Memory B cell (primary cell): ENCODE measurements at places on chromosomes 16 and 17.

DNA sequence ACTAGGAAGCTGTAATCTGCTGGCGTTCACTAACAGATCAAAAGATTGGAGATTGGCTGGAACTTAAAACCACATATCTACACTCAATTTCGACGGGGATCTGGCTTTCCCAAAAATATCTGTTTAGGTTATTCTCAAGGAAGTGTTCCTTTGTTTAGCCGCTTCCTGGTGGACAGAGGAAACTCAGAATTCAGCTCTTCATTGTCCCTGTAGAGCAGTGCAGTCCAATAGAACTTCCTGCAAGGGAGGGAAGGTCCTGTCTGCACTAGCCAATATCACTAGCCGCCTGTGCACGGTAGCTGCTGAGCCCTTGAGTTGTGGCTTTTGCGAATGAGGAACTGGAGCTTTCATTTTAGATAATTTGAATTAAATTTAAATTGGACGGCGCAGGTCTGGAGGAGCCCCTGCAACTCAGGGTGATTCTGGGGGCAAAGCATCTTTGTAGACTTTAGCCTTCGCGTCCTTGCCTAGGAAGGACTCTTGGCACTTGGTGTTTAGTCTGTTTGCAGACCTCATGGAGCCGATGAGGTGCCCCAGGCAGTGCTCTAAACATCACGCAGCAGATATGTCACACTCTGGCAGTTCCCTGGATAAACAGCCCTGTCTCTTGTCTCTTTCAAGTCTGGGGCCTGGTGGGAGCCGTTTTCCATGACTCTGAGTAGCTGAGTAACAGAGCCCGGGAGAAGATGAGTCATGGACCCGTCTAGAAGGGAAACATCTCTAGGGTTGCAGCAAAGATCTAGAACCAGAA is 122.2 kb downstream of the CCDC182 start:
- H3K4me3 ChIP-seq, result peak overlapping the region; percentile 77
- peaks cover 40% of the 10 kb centered on the region for H3K4me1 ChIP-seq
- H3K27me3 ChIP-seq, result no peaks in the 10 kb centered on the region
- peak overlapping the region; percentile 92 for H3K27ac ChIP-seq
- DNase-seq, result no peak

- DNase-seq, result no peak
- peaks cover 14% of the 10 kb centered on the region for H3K27me3 ChIP-seq
- no peaks in the 10 kb centered on the region for H3K4me1 ChIP-seq
- H3K27ac ChIP-seq, result no peak overlapping the region
Measured at GRCh38 chr16:55479430-55480140, 587 bp downstream of the MMP2 start.

DNA sequence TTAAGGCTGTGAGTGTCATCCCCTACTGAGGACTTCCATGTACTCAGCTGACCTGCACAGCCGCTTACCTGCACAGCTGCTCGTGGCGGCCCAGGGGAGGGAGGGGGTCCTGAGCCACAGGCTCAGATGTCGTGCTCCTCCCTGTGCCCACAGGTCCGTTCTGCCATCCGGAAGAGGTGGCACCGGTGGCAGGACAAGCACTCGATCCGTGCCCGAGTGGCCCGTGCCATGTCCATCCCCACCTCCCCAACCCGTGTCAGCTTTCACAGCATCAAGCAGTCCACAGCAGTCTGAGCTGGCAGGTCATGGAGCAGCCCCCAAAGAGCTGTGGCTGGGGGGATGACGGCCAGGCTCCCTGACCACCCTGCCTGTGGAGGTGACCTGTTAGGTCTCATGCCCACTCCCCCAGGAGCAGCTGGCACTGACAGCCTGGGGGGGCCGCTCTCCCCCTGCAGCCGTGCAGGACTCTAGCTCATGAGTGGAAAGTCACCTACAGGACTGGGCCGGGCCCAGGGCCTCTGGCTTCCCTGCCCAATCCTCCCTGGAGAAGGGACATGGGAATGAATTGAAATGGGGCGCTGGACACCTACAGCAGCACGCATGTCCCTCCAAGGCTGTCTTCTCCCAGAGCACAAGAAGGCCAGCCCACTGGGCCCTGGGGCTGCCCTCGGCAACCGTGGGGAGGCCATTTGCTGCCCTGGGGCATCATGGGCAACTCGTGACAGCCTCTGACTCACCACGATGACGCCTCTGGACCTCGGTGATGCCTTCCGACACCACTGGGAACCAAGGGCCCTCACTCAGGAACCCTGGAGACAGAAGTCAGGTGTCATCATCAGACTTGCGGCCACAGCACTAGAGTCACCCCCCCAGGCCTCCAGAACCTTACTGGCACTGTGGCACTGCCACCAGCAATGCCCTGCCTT is 9.9 kb upstream of the SPPL2C start:
- no peak overlapping the region for H3K4me3 ChIP-seq
- H3K27ac ChIP-seq, result no peak overlapping the region
- no peak for DNase-seq
- H3K36me3 ChIP-seq, result no peaks in the 10 kb centered on the region
- peaks cover 3% of the 10 kb centered on the region for H3K27me3 ChIP-seq
- H3K4me1 ChIP-seq, result no peaks in the 10 kb centered on the region

DNA sequence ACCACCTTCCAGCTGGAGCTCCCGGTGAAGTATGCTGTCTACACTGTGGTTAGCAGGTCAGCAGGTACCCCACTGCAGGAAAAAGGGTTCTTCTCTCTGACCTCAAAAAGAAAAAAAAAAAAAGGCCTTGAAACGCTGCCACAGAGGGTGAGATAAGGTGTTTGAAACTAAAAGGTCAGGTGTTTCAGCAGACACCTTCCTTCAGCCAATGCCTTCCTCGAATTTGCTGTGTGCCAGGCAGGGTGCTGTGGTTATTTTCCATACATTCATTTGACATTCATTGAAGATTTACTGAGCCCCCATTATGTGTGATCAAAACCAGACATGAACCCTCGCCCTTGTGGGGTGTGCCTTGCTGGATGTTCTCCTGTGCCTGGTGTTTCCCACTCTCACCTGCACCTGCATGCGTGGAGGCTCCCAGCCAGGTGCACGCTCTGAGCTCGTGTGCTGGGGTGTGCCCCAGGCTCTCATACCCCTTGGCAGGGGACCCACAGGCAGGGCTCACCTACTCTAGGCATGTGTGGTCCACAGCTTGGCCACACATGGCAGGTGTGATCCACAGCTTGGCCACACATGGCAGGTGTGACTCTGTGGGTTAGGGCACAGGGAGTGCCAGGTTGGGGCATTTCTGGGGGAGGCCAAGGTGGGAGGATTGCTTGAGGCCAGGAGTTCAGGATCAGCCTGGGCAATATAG is 15.8 kb upstream of the ITGAD start:
- H3K36me3 ChIP-seq, result peaks cover 2% of the 10 kb centered on the region
- DNase-seq, result no peak
- no peaks in the 10 kb centered on the region for H3K27me3 ChIP-seq

GRCh38 chr17:55649957-55650597 is 72.6 kb downstream of the TMEM100 start:
- H3K4me3 ChIP-seq, result no peak overlapping the region
- H3K27ac ChIP-seq, result no peak overlapping the region
- no peaks in the 10 kb centered on the region for H3K36me3 ChIP-seq
- peaks cover 15% of the 10 kb centered on the region for H3K27me3 ChIP-seq
- DNase-seq, result no peak

GRCh38 chr16:56603589-56603988 is 4.8 kb upstream of the MT2A start:
- H3K4me3 ChIP-seq, result no peak overlapping the region
- no peak overlapping the region for H3K27ac ChIP-seq
- peaks cover 10% of the 10 kb centered on the region for H3K4me1 ChIP-seq
- no peaks in the 10 kb centered on the region for H3K36me3 ChIP-seq
- H3K27me3 ChIP-seq, result peaks cover 10% of the 10 kb centered on the region

DNA sequence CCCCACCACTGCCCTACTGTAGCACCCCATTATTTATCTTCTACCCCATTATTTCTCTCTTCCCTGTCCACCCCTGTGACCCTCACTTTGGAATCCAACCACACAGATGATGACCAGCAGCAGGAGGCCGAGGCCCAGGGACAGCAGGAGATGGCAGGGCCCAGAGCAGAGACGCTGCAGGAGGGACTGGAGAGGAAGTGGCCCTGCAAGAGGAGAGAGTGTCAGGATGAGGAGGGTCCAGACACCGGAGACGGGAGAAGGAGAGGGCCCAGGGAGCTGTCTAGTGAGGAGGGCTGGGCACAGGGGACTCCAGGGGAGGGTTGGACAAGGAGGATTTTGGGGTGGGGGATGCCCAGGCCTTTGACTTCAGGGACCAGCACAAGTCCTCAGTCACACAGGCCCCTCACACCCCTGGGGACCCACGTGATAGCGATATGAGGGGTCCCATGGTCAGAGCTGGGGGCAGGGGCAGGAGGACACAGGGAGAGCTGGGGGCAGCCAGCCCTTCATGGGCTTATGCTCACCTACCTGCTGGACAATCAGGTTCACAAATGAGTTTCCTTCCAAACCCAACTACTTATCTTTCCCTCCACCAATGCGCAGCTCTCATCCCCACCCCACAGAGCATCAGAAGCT is 2.0 kb downstream of the CLEC10A start:
- peaks cover 2% of the 10 kb centered on the region for H3K36me3 ChIP-seq
- H3K4me3 ChIP-seq, result no peak overlapping the region
- H3K27ac ChIP-seq, result no peak overlapping the region
- H3K4me1 ChIP-seq, result peaks cover 12% of the 10 kb centered on the region
- H3K27me3 ChIP-seq, result peaks cover 10% of the 10 kb centered on the region

DNA sequence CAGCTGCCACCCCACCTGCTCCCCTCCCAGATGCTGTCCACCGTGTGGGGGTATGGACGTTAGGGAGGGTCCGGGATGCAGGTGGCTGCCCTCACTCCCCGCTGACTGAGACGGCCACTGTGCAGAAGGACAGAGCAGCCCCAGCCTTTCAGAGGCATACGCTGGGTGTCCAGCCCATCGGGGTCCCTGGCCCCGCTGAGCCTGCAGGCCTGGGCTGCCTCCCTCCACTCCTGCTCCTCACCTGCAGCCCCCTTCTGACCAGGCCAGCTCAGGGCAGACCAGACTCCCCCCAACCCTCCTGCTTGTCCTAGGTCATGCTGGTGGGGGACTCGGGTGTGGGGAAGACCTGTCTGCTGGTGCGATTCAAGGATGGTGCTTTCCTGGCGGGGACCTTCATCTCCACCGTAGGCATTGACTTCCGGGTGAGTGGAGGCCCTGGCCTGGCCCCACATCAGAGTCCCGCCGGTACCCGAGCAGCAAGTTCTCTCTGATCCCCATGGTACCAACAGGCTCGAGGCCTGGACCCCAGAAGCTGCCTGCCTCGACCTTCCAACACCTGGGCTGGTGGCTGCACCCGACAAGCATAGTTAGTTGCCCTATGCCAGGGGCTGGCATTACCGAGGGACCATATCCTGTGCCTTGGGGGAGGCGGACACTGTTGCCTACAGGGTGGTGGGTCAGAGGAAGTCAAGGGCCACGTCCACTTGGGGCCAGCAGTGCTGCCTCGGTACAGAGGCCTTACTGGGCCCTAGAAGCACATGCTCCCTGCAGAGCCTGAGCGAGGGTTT is 1.4 kb downstream of the RAB26 start:
- H3K27me3 ChIP-seq, result no peaks in the 10 kb centered on the region
- H3K4me1 ChIP-seq, result peaks cover 28% of the 10 kb centered on the region
- DNase-seq, result no peak
- H3K4me3 ChIP-seq, result peak overlapping the region; percentile 56
- peaks cover 3% of the 10 kb centered on the region for H3K36me3 ChIP-seq

GRCh38 chr16:14015948-14016347 is 55.2 kb upstream of the MRTFB start:
- H3K36me3 ChIP-seq, result no peaks in the 10 kb centered on the region
- H3K27ac ChIP-seq, result no peak overlapping the region
- H3K4me1 ChIP-seq, result no peaks in the 10 kb centered on the region
- no peak for DNase-seq

GRCh38 chr17:81489998-81490992 is 22.3 kb downstream of the ACTG1 start:
- H3K36me3 ChIP-seq, result no peaks in the 10 kb centered on the region
- DNase-seq, result no peak
- H3K4me3 ChIP-seq, result no peak overlapping the region
- H3K27ac ChIP-seq, result no peak overlapping the region
- peaks cover 23% of the 10 kb centered on the region for H3K27me3 ChIP-seq
